ENCODE measurements at places on chromosomes 3 and 15.

- no peak for DNase-seq
Observed at GRCh38 chr3:111676211-111677006, 81.3 kb upstream of the ZBED2 start.

DNA sequence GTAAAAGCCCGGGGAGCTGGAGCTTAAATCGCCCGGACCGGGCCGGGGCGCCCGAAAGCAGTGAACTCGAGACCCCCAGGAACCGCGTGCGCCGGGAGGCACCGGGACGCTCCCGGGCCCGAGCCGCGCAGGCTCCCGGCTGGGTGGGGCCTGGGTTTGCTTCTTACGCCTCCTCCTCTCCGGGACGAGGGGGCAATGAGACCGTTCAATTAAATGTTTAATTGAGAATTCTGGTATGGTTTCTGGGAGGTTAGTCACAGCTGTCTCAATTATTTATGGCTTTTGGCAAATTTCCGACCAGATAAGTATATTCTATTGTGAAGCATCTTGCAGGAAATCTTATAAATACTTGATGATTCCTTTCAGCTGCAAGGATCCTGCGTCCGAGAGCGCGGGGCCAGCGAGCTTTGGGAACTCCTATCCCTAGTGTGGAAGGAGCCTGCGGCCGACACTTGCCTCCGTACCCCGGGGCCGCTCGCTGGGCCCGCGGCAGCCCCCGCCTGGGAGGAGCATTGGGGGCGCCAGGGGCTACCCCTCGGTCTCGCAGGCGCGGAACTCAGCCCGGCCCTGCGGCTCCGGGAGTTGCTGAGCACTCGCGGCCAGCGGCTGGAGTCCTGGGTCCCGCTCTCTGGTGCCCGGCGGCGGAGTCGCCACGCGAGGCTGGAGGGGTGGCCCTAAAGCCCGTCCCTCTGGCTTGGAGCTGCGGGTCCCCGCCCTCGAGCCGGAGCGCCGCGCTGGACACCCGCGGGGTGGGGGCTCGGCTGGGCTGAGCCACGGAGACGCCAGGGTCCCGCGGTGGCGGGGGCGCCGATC lies 10.3 kb downstream of the ISL2 start:
- no peak for DNase-seq

- DNase-seq = no peak
Observed at GRCh38 chr15:45665261-45665660, 30.4 kb downstream of the SQOR start.

GRCh38 chr3:63193647-63194046 lies 84.5 kb upstream of the SYNPR start:
- no peak for DNase-seq

DNA sequence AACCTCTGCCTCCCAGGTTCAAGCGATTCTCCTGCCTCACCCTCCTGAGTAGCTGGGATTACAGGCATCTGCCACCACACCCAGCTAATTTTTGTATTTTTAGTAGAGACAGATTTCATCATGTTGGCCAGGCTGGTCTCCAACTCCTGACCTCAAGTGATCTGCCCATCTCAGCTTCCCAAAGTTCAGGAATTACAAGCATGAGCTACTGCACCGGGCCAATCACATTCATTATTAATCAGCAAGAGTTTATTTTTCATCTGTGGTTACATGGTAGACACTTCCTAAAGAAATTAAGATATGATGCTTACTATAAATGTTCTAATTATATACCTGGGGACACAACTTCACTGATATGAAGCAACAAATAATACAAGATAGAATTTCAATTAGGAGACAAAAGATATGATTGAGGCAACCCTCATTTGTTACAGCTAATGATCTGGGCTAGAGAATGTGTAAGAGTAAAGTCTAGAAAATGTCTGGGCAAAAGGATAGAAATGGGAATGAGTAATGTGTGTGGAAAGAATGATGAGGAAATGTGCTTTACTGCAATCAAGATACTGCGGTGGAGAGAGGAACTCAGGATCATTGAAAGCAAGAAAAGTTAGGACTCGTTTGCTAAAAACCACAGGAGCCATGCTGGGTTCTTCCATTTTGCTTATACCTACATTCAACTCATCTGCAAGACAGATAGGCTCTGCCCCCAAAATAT lies 366.8 kb downstream of the ZIC1 start:
- DNase-seq = no peak

Measured in stimulated activated CD8-positive, alpha-beta memory T cell treated with anti-CD3 and anti-CD28 coated beads, Interleukin-15, amount 100 ng/mL, for 4 hours (primary cell).